ENCODE measurements at places on chromosomes 12 and 14. TPM values are rescaled to one million over a fixed set of nuclear protein-coding genes. Genes with fewer than 3 reads are reported as not detected.

DNA sequence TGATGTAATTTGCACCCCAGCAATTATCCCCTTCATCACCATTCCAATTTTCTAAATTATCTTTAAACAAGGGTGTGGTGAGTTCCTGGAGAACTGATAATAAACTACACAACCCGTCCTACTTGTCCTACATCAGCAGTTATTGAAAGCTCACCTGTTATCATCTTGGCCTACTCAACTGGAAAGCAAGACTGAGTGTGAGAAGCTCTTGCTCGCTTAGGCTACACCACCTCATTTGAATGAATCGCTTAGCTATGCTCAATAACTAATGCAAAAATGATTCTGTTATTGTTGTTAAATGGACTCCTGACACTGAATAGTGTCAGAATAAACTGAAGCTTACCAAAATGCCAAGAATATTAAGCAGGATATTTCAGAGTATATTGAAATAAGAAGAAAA lies 115.4 kb upstream of the BTG1 start:
- DNase-seq = no peak

DNA sequence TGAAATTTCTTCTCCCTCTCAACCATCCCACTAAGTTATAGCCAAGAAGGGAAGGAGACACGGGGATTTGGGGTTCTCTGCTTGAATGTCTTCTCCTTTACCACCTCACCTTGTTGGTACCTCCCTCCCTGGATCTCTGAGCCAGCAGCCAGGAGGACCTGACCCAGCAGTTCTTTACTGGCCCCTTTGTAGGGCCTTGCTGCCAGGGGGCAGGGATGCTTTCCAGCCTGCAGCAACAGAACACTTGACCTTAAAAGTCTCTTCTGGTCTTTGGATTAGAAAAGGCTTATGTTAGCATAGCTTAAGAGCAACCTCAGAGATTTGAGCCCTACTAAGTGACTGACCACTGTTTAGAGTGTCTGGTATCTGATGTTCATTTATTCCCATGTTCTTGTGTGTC lies 10.4 kb downstream of the MLEC start:
- no peak for DNase-seq

DNA sequence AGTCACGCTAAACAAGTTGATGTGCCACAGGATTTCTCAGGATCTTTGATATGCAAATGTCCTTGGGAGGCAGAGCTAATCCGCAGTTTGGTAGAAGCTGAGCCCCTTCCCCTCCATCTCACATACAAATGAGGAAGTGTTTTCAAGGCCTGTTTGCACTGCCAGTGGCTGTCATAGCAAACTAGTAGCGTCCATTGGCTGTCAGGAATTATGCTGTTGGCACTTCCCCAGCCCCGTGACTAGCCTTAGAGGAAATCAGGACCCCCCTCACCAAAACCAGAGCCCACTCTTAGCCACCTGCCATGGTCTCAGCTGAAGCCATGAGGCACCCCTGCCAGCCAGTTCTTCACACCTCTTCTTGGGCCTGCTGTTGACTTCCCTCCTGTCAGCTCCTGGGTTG lies 253.9 kb downstream of the CACNA1C start:
- no peak for DNase-seq

GRCh38 chr14:32635061-32635719 lies 303.5 kb upstream of the NPAS3 start:
- DNase-seq = no peak

DNA sequence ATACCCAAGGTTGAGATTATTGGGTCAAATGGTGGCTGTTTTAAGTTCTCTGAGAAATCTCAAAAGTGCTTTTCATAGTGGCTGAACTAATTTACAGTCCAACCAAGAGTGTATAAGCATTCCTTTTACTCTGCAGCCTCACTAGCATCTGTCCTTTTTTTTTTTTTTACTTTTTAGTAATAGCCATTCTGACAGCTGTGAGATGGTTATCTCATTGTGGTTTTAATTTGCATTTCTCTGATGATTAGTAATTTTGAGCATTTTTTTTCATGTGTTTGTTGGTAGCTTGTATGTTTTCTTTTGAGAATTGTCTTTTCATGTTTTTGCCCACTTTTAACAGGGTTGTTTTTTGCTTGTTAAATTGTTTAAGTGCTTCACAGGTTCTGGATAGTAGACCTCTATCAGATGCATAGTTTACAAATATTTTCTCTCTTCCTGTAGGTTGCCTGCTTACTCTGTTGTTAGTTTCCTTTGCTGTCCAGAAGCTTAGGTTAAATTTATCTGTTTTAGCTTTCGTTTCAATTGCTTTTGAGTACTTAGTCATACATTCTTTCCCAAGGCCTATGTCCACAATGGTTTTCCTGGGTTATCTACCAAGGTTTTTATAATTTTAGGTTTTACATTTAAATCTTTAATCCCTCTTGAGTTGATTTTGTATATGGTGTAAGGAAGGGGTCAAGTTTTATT lies 881.3 kb upstream of the SEL1L start:
- DNase-seq = no peak

DNA sequence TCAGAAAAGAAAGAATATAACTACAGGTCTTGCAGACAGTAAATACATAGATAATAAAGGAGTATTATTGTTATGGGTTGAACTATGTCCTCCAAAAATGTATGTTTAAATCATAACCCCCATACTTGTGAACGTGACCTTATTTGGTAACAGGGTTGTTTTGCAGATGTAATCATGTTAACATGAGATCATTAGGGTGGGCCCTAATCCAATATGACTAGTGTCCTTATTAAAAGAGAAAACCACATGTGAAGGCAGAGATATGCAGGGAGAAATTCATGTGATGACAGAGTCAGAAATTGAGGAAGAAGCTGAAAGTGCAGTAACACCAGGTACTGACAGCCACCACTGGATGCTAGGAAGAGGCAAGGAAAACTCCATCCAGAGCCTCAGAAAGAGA lies 29.0 kb downstream of the MAGOHB start:
- DNase-seq = no peak

GRCh38 chr12:48973941-48974673 lies 2.6 kb upstream of the WNT10B start:
- DNase-seq = peak; percentile 92

DNA sequence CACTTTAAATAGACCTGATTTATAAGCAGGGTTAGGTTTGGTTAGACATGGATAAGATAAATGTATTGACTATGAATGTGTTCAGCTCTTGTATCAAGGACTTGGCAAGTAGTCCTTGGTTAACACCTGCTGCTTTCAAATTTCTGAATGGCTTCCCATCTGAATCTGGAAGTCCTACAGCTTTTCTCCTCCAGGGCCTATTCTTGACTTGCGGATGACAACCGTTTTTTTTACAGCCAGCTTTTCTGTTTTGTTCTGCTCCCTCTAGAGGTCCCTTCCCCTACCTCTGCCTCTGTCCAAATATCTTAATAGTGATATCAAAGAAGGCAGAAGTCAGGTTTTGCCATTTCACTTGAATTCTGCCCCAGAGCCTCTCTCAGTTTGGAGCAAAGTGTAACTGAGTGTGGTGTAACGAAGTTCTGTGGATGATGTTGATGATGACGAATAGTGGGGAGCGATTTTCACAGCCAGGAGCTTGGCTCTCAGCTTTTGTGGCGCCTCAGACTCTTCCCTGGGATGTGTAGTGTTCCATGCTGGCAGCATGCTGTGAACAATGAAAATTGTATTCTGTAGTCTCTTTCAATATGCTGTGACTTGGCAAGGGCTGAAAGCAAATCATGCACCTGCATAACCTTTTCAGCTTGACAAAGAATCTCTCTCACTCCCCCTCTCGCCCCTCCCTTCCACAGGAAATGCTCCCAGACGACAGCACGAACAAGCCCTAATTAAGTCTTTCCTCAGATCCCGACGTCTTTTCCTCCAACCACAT lies 5.0 kb upstream of the SLC4A8 start:
- no peak for DNase-seq

DNA sequence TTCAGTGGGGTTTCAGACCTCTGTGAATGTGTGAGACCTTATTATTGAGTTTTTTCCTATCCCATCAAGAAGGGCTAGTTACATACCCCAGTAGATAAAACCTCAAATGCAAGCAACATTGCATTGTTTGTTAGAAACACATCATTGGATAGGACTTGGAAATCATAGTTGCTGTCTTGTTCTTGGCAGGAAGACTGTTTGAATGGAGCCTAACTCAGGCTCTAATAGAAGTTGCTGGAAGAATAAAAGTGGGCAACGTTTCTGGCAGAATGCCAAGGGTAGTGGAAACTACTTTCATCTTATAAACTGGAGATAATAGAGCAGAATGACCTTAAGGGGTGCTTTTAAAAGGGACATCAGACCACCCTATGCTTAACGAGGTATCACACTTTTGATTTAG lies 9.9 kb upstream of the PTHLH start:
- no peak for DNase-seq

DNA sequence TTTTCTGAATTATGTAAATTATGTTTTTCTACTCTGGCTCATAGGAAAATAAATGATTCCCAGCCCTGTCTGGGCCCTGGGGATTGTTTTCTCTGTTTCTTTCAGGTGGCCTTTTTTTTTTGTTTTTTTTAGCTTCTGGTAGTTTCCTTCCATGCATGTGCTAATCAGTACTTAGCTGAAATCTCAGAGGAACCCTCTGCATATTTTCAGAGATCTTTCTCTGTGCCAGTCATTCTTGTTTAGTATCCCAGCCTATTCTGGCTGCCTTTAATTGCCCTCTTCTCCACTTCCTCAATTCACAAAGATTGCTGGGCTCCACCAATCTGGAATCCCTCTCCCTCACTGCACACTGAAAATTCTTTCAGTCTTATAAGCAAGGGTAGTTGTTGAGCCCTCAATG lies 46.9 kb downstream of the CNOT2 start:
- DNase-seq = no peak

DNA sequence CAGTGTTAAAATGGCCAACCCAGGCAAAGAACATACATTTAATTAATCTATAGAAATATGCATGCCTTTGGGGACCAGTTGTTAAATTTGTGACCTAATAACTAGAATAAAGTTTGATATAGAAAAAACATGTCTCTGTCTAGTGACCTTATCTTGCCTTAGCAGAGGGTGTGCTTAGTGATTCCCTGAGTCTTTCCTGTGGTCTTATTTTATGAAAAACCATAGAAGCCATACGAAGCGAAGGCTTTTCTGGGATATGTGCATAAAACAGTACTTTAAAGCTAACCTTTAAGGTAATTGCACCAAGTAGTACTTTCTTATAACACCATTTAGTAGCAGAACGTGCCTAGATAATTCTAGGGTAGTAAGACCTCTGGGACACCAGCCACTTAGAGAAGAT lies 379.4 kb downstream of the ZFP36L1 start:
- no peak for DNase-seq

GRCh38 chr14:64541261-64541971 lies 875 bp downstream of the HSPA2 start:
- peak; percentile 81 for DNase-seq

GRCh38 chr12:6425590-6426531 lies 18.9 kb upstream of the CD27 start:
- peak; percentile 76 for DNase-seq

GRCh38 chr14:91575469-91576208 lies 65.5 kb upstream of the PPP4R3A start:
- DNase-seq = no peak

- peak; percentile 83 for DNase-seq
These were observed 23.1 kb upstream of the LRTM2 start for GRCh38 chr12:1797011-1797901.

DNA sequence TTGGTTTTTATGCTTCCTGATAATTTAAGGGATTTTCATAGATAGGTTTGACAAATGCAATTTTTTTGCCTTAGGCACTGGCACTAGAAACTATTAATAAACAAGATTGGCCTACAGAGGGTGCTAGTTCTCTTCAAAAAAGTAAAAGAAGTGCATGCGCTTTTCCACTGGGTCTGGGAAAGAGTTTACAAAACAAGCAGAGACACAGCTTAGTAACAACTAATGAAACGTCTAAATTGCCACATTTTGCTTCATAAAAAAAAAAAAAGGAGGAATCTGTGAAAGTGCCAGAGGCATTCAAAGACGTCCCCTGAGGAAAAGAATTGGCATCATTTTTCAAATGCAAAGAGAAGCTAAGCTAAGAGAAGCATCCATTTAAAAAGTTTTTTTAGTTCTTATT lies 58.3 kb upstream of the EEA1 start:
- no peak for DNase-seq

DNA sequence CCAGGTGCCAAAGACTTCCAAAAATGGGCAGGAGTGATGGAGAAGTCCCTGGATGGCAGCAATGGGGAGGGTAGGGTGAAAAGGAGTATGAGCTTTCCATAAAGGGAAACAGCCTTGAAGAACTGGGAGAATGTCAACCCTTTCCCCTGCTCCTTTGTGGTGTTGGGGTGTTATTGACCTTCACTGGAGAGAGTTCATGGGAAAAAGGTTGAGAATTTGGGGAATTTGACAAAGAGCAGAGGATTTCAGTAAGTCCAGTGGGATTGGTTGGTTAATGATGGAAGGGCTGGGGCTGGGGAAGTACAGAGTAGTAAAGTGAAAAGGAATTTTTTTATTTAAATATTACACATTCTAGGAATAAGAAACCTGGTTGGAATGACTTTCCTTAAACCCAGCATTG lies 116.6 kb downstream of the ERC1 start:
- DNase-seq = no peak

DNA sequence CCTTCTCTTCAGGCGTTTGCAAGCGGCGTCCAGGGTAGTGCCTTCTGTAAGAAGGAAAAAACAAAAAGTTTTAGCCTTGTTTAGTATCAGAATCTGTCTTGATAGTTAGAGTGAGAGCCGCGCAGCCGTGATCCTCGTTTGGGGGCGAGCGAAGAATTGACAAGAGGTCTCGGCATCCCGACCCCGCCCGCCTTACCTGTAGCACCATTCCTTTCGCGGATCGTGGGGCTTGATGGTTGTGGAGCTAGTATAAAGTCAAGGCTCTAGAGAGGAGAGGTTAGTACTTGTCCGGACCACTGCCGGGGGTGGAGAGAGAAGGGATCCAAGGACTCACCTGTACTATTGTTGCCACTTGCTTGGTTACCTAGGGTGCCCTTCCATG lies 494 bp downstream of the TMTC3 start:
- DNase-seq = peak; percentile 55

- no peak for DNase-seq
These were observed 115.3 kb upstream of the PLXNC1 start for GRCh38 chr12:94033101-94033500.

- DNase-seq = no peak
These were observed 40.4 kb upstream of the ETV6 start for GRCh38 chr12:11609045-11609444.

Gene PLEK2
- total RNA-seq = 1.3 TPM

Gene POTEG
- total RNA-seq = not detected

Gene TAS2R13
- 5.6 TPM for total RNA-seq

Gene FOXM1
- total RNA-seq = 0.84 TPM

Gene FSCB
- total RNA-seq = not detected

Gene CLEC9A
- 0.26 TPM for total RNA-seq

Gene BATF
- total RNA-seq = 3.2 TPM

Gene HCAR3
- 1.2 TPM for total RNA-seq

Gene ARHGAP9
- total RNA-seq = 38.8 TPM

Gene DEGS2
- total RNA-seq = 0.99 TPM

Gene KLRK1
- 1.9 TPM for total RNA-seq

Gene KIF21A
- total RNA-seq = 9.0 TPM

Data from aorta (tissue), 5 donors.